ENCODE measurements at places on chromosomes 12 and 14. TPM values are rescaled to one million over a fixed set of nuclear protein-coding genes. Genes with fewer than 3 reads are reported as not detected.

Gene INHBE
- 10.1 TPM for total RNA-seq

Gene ZC3H10
- 8.9 TPM for total RNA-seq

DNA sequence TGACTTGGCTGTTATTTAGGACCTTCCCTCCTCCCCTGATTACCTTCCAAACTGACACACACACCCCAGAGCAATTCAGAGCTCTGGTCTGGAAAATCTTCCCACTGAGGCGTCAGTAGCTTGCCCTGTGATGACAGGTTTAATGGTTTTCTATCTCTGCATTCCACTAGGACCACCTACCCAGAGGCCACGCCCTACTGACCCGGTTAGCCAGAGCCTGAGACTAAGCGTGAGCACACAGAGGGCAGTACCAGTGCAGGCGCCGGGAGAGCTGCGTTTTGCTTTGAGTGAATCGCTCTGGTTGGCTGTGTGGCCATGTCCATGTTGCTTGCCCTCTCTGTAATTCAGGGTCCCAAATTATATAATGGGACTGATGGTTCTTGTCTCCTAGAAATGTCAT is 36.2 kb upstream of the ATP2A2 start:
- DNase-seq, result peak; percentile 89

- DNase-seq, result no peak
These were observed 242.4 kb downstream of the TMEM117 start for GRCh38 chr12:44078273-44078672.

DNA sequence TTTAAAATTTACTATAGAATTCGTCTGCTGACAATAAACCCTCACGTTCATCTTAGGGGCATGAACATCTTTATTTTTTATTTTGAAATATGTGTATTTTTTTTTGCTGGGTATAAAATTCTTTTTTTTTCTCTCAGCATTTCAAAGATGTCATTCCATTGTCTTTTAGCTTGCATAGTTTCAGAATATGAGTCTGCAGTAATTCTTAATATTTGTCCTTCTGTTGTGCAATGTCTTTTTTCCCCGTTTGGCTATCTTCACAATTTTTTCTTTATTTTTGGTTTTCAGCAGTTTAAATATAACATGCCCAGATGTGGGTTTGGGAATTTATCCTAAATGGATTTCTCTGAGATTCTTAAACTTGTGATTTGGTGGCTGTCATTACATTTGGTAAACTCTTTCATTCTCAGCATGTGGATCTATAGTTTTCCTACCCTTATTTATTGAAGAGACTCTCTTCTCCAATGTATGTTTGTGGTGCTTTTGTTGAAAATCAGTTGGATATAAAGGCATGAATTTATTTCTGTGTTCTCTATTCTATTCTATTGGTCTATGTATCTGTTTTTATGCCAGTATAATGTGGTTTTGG is 37.8 kb upstream of the PLBD1 start:
- no peak for DNase-seq

Measured in H9 (cell line).